ENCODE measurements at places on chromosomes 4 and X. TPM values are rescaled to one million over a fixed set of nuclear protein-coding genes. Genes with fewer than 3 reads are reported as not detected.

MAGEC3 gene
- not detected for total RNA-seq

SPACA5B gene
- total RNA-seq: not detected

TSPAN7 gene
- 28.4 TPM for total RNA-seq

DNA sequence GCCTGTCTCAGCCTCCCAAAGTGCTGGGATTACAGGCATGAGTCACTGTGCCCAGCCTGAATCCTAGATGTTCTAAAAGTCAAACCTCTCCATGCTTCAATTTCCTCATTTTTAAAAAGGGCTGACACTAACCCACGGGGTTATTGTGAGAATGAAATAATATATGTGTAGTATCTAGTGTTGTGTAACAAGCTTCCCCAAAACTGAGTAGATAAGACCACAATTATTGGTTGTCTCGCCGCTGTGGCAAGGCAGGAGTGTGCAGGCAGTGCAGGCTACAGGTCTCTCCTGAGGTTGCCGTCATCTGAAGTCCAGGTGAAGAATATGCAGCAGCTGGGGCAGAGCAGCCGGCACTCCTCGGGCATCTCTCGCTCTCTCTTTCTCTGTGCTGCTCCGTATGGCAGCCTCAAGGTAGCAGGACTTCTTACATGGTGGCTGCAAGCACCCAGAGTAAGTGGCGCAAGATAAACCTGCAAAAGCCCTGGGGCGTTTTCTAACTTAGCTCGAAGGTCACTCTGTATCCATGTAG is 30.9 kb downstream of the RAB33B start:
- no peak for DNase-seq

- no peak for DNase-seq
Measured at GRCh38 chr4:567457-568350, 8.4 kb downstream of the TMEM271 start.

GRCh38 chrX:70826715-70827114 is 81.8 kb downstream of the TEX11 start:
- no peak for DNase-seq

DNA sequence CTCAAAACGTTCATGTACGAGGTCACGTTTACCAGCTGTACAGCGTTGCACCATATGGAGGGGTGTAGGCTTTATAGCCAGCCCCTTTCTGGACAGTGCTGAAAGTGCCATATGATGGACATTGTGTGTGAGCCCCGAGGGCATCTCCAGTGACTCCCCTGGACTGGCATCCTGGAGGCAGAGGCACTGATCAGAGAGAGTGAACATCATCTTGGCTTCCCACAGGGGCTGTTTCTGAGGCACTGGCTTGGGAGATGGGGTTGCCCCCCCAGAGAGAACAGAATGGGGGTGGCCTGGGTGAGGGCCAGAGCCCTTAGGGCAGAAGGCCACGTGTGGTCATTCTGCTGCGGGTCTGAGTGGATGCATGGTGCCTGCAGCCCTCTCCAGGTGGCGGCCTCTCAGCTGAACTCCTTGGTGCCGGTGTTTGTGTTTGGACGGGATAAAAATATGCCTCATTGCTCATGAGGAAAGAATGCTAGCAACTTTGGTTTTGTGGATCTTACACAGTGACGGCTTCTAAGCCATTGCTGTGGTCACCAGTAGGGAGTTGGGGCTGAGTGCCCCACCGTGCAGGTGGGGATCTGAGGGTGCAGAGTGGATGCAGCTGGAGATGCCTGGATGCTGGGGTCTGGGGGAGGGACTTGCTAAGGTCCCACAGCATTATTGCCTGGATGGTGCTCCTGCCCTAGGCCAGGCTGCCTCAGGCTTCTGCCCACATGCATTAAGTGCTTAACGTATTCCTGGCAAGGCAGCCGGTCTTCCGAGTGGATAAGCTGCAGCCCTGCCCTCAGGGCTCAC is 3.4 kb downstream of the WFS1 start:
- DNase-seq: peak; percentile 81

GRCh38 chrX:139106069-139106468 is 394.6 kb upstream of the FGF13 start:
- DNase-seq: no peak

DNA sequence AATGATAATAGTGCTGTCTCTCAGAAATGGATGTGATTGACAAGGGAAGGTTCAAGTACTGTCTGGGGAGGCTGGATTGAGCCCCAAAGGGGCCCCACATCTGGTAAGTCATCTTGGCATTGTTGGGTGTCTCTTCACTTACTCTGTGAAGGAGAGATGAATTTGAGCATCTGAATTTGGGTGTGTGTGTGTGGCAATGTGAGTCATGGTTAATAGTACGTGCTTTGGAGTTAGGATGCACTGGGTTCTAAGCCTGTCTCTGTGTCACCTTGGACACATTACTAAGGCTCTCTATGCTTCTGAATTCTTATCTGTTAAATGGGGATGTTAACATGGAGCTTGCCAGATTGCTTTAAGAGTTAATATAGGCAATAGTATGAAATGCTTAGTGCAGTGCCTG is 80.4 kb downstream of the FRAS1 start:
- no peak for DNase-seq

- DNase-seq: peak; percentile 56
Measured at GRCh38 chrX:134423606-134424005, 36.4 kb upstream of the HPRT1 start.

- no peak for DNase-seq
Measured at GRCh38 chr4:1209821-1210220, 37.4 kb upstream of the SPON2 start.

- no peak for DNase-seq
Measured at GRCh38 chr4:168859888-168860694, 150.0 kb downstream of the CBR4 start.

- DNase-seq: no peak
Measured at GRCh38 chrX:137574102-137574783, 8.3 kb downstream of the ZIC3 start.

DNA sequence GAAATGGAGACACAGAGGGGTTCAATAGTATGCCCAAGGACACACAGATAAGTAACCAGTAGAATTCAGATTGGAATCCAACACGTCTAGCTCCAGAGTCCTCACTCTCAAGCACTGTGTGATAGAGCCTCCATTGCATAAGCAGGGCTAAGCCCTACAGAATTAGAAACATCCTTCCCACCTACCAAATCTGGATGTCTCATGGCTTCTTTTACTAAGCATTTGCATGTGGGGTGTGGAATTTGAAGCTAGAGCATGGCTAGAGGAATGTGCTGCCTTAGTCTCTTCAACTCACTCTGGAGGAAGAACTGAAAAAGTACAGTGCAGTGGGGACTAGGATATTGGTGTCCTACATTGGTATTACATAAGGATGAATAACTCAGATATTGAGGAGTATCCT is 119.4 kb downstream of the MFAP3L start:
- DNase-seq: no peak

DNA sequence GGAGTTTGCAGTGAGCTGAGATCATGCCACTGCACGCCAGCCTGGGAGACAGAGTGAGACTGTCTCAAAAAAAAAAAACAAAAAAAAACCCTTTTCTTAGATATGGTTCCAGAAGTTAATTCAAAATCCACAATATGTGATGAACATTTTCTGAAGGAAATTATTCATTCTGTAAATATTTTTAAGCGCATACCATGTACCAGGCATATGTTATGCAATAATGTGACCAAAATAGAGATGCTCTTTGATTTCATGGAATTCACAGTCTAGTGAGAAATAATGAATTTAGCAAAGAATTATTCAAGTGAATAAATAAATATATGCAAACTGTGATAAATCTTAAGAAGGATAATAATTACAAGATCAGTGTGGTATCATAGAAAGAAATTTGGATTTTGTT is 174.7 kb downstream of the GC start:
- no peak for DNase-seq

GRCh38 chrX:39898147-39898546 is 199.6 kb downstream of the BCOR start:
- no peak for DNase-seq

- DNase-seq: peak; percentile 63
Measured at GRCh38 chr4:112060212-112060611, 85.0 kb upstream of the FAM241A start.

- DNase-seq: no peak
Measured at GRCh38 chrX:147846676-147847075, 65.0 kb upstream of the FMR1 start.

GRCh38 chrX:39841604-39842003 is 256.2 kb downstream of the BCOR start:
- DNase-seq: no peak

GRCh38 chrX:130082244-130083106 is 27.8 kb downstream of the ELF4 start:
- no peak for DNase-seq

GRCh38 chr4:120053911-120054310 is 12.7 kb downstream of the MAD2L1 start:
- DNase-seq: no peak

- DNase-seq: no peak
Measured at GRCh38 chr4:128544272-128544671, 256.7 kb upstream of the PGRMC2 start.

GRCh38 chrX:115957862-115958490 is 212.6 kb upstream of the AGTR2 start:
- DNase-seq: no peak

DNA sequence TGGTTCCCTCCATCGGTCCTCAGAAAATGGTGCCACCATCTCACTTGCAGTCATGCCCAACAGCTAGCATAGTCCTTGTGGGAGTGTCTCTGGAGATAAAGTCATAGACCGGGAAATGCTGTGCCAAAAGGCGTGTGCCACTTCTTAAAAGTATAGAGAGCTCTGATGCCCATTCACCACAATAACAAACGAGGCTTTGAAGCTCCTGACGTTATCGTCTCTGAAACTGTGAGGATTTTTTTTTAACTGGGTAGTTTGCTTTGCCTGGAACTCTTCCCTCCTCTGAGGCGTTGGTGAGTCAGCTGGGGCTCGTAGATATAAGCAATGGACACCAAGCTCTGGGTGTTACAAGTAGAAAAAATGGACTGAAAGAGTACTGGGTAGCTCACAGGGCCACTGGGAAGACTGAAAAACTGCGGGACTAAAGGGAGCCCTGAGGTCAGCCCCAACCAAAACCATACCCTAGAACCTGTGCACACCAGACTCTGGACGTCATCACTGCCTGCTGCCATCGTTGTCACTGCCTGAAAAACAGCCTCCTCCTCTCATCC is 89.4 kb upstream of the TRIM2 start:
- DNase-seq: no peak

- no peak for DNase-seq
Measured at GRCh38 chrX:97619499-97619898, 735.8 kb downstream of the RPA4 start.

Data from dermis blood vessel endothelial cell (primary cell).